Bronchial epithelial cell (primary cell): ENCODE measurements at places on chromosomes 16 and 17. TPM values are rescaled to one million over a fixed set of nuclear protein-coding genes. Genes with fewer than 3 reads are reported as not detected.

Gene CD300A
- not detected in 2 replicates for total RNA-seq

Gene ATAD5
- 0.38 and 0.53 TPM in 2 replicates for total RNA-seq

Gene PROCA1
- 0.26 and 0.64 TPM in 2 replicates for total RNA-seq

DNA sequence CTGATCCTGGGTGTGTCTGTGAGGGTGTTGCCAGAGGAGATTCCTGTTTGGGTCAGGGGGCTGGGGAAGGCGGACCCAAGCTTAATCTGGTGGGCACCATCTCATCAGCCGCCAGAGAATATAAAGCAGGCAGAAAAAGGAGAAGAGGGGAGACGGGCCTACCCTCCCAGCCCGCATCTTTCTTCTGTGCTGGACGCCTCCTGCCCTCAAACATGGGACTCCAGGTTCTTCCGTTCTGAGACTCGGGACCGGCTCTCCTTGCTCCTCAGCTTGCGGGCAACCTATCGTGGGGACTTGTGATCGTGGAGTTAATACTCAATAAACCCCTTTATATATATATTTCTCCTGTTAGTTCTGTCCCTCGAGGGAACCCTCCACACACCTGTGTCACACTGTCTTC is 64.5 kb downstream of the LMF1 start:
- DNase-seq: no peak

Gene KRTAP1-5
- total RNA-seq: not detected in 2 replicates

- no peak for DNase-seq
Observed at GRCh38 chr16:31491778-31492418, 9.0 kb downstream of the SLC5A2 start.

DNA sequence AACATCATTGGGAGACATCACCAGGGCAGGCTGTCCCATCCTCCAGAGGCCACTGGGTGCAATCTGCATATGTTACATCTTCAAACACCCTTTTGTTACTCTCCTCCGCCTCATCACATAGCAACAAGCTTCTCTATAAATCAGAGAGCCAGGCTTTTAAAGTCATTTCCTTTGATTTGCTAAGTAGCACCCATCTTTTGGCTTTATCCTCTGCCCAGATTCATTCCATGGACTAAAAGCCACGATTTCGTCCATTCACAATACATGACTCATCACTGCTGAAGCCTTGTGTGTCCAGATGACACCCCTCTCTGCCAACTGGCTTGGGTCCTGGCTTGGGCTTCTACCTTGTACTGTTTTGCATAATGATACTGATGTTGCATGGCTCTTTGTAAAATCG is 2.0 kb upstream of the KRT38 start:
- DNase-seq: no peak

DNA sequence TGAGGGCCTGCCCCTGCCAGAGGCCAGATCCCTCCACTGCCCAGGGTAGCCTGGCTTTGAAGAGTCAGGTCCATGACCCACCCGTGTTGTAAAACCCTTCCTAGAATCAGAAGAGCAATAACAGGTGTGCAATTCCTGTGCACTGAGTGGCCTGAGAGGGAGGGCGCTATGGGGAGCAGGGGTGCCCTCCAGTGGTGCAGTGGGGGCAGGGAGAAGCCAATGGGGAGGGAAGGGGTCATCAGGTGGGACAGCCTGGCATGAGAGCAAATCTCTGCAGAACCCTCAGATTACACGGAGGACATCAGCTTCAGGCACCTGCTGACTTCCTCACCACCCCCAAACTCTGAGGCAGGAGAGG is 72.9 kb upstream of the ZNF469 start:
- no peak for DNase-seq

DNA sequence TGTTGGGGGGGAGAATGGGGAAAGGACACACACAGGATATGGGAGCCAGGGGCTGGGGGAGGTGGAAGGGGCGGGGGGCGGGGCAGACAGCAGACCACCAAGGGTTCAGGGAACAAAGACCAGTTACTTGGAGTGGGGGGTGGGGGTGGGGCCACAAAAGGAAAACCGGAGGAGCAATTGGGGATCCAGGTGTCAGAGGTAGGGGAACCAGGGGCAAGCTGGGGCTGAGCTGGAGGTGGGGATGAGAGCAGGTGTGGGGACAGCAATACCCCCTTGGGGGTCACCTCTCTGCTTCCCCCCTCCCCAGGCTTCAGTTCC is 1.4 kb upstream of the ORAI3 start:
- DNase-seq: no peak

GRCh38 chr17:38606646-38607611 is 1.2 kb upstream of the SRCIN1 start:
- DNase-seq: no peak

DNA sequence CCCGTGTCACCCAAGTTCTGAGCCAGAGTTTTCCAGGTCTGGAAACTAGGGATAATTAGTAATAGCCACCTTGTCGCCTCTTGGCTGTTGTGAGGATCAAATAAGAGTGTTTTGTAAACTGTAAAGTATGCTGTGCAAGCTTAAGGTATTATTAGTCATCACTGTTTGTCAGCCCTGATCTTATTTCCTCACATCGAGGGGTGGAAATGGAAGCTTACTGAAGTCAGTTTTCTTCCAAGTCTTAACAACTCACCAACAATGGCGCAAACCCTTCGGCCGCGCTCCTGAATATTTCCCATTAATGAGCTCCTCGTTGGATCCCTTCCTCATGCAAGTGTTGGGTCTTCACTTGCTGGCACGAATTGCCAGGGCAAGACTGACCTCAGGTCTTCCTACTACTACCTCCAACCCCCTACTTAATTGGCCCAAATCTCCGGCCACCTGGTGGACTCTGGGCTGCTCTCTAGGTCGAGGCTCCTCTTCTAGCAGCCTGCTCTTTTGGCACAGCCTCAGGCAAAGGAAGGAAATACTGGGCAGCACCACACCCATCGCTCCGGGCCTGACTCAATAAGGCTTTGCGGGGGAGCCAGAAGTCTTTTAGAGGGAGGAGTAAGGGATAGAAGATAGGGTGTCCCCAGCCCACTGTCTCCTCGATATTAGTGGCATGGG is 885 bp upstream of the SLC35B1 start:
- DNase-seq: peak; percentile 77

DNA sequence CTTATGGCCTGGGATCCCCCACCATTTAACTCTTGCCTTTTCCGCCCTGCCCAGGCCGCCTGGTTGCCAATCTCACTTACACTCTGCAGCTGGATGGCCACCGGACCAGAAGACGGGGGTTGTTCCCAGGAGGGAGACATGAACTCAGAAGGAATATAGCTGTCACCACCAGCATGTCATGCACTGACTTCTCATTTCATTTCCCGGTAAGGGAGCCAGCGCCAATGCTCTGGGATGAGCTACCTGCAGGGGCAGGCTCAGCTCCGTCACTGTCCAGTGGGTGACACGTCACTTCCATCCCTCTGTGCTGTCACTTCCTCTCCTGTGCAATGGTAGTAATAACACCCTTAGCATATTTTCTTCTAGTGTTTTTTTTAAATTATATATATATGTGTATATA is 26.7 kb downstream of the ITGAL start:
- DNase-seq: no peak

- no peak for DNase-seq
Observed at GRCh38 chr16:11167581-11167980, 88.4 kb downstream of the SOCS1 start.

Gene SLC16A11
- 0.38 TPM in 1 of 2 replicates, not detected in the other for total RNA-seq

DNA sequence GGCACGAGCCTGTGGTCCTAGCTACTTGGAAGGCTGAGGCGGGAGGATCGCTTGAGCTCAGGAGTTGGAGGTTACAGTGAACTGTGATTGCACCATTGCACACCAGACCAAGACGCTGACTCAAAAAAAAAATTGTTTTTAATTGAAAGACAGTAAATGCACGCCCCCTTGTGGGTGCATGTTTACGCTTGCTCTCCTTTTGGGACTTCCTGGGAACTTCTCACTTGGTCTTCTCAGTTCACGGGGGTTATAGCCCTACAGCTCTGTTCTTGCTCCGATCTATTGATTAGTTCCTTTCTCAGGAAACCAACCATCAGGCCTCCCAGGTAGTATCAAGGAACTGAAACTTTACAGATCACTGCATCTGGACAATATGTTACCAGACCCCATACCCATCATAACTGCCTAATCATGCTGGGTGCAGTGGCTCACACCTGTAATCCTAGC is 14.2 kb upstream of the RIPOR1 start:
- DNase-seq: peak; percentile 77

Gene CDH13
- 23.3 and 31.3 TPM in 2 replicates for total RNA-seq

- DNase-seq: no peak
Observed at GRCh38 chr17:28828294-28829040, 14.1 kb downstream of the FAM222B start.

DNA sequence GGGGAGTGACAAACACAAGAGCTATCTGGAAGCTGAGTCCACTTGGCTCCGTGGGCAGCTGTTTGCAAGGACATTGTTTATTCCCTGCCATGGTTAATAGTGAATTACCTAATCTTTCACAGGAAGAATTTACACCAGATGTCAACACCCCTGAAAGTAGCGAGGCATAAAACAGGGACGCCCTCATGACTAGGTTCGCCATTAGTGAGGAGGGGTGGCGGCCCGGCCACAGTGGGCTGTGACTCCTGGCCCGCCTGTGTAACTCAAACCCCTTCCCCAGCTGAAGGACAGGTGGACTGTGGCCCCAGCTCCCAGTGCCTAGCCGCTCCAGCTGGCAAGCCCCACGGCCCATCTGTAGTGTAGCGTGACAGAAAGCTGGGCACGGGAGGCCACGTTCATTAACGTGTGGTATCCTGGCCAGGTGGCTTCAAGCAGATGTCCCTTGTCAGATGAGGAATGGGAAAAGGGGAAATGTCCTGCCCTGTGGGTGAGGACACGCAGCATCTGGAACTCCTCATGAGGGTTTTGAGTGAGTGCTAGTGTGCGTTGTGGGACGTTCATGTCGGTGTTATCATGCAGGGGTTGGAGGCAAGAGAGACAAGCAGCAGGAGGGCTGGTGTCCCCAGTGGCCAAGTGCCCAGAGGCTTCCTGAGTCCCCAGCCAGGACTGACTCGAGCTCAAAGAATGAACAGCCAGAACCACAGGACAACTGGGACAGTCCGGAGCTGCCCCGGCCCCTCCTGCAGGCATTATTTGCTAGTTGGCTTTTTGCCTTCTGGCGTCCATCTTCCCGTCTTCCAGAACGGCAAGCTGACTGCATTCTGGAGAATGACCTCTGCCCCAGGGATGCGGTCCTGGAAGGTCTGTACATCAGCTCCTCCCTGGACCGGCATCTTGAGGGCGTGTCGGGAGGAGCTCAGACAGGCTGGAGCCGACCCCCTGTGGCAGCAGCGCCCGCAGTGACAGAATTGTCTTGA is 19.2 kb downstream of the KDM8 start:
- DNase-seq: no peak

DNA sequence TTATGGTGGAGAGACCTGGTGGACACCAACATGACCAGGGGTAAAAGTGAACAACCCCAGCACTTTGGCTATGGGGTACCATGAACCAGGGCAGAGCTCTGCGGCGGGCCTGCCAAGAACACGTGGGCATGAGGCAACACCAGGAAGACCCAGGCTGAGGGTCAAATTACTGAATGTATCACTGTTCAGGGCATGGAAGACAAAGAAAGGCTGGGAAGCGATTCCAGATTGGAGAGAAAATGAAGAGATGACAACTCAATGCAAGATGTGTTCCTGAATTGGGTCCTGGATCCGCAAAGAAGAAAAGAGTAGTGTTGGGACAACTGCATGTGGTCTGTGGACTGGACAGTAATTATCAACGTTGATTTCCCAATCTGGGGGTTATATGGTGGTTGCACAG is 19.8 kb downstream of the SPHK1 start:
- no peak for DNase-seq

- peak; percentile 90 for DNase-seq
Observed at GRCh38 chr17:6551356-6551755, 5.0 kb downstream of the PITPNM3 start.

DNA sequence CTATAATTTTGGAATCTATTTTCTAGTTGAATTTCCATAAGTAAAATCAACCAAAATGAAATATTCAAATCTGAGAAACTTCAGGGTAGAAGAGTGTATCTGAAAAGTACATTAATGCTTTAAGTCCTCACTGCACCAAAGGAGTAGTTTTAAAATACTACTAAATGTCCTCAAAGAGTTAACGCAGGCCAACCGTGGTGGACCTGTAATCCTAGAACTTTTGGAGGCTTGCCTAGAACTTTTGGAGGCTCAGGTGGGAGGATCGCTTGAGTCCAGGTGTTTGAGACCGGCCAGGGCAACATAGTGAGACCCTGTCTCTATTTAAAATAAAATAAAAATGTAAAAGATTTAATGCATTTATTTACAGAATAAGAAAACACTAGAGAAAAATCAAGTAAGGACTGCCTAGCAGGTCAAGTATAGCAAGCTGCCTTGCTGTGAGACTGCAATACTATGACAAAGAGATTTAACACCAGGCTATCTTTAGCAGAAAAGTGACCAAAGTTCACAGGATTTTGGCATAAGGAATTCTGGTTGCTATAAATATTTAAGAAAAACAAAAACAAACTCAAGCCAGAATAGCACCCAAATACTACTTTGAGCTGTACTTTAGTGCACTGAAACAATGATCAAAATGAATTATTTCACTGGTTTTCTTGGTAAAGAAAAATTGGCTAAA is 41.0 kb downstream of the CHCT1 start:
- no peak for DNase-seq

Gene RNF40
- 38.7 and 44.5 TPM in 2 replicates for total RNA-seq

Gene RHBDF2
- 9.9 and 10.8 TPM in 2 replicates for total RNA-seq

- no peak for DNase-seq
Observed at GRCh38 chr17:76208120-76208519, 32.2 kb downstream of the RNF157 start.

Gene EXOC3L1
- total RNA-seq: not detected in 2 replicates

DNA sequence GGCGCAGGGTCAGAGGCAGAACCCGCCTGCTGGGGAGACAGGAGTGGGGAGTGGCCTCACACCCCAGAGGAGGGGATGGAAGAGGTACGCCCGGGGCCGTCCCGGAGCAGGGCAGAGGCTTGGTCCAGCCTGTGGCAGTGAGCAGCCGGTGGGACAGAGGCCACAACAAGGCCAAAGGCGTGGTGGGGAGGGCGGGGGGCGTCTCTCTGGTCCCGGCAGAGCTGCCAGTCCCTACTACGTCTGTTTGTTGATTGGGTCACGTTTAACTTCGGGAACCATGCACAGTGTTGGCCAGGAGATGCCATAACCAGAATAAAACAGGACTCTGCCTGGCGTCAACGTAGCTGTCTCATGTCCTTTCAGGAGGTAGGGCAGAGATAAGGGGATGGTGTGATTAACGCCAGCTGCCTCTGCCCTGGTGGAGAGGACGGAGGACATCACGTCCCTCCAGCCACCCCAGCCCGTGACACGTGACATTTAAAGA is 192.8 kb downstream of the BANP start:
- no peak for DNase-seq

- DNase-seq: no peak
Observed at GRCh38 chr17:17536702-17537101, 40.5 kb upstream of the RASD1 start.

Gene KRTAP4-9
- total RNA-seq: not detected in 2 replicates

- no peak for DNase-seq
Observed at GRCh38 chr17:4913994-4914393, 11.1 kb upstream of the CHRNE start.

Gene PRAC2
- not detected in 2 replicates for total RNA-seq

Gene HSPB9
- total RNA-seq: not detected in 2 replicates
